Nephron progenitor cell (in vitro differentiated cells): ENCODE measurements at places on chromosomes 1 and 21.
A peak's percentile ranks its signal among the peaks of the same experiment; 100 is the strongest.

DNA sequence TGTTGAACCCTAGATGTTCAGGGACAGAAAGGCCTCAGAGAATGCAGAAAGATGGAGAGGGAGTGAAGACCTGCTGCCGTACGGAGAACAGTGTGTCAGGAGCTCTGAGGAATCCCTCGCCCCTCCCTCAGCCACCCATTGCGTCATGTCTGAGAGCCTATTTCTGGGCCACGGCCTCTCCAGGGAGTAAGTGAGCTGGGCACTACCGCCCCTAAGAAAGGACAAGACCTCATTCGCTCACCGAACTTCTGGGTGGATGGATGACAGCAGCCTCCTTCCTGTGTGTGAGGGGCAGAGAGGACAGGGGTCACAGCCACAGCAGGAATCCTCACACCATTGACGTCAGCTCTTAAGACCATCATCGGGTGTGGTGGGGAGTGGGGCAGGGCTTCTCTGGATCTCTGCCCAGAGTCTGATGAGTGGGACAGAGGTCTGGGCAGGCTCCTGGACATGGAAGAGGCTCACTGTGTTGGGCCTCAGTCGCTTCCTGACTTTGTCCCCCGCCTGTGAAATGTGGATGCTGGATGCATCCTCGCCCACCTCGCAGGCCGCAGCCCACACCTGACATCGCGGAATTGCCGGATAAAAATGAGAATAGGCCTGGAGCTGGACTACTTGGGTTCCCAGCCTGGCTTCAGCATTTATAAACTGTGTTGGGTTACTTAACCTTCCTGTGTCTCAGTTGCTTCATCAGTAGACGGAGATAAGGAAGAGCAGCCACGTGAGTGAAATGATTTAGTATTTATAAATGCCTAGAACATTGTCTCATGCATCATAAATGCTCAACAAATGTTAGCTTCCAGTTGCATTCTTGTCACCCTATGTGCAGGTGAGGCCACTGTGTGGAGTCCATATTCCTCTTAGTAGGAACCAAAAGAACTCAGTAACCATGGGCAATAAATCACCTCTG, 238.6 kb downstream of the TRABD2B start:
- peaks cover 53% of the 10 kb centered on the region for H3K4me1 ChIP-seq
- peaks cover 15% of the 10 kb centered on the region for H3K27me3 ChIP-seq
- no peaks in the 10 kb centered on the region for H3K36me3 ChIP-seq
- no peak overlapping the region for H3K27ac ChIP-seq
- H3K4me3 ChIP-seq = no peak overlapping the region
- DNase-seq = no peak

- DNase-seq = no peak
- H3K27ac ChIP-seq = no peak overlapping the region
- no peak overlapping the region for H3K4me3 ChIP-seq
- peaks cover 22% of the 10 kb centered on the region for H3K4me1 ChIP-seq
These were observed 12.3 kb downstream of the AHDC1 start for GRCh38 chr1:27591622-27592021.

DNA sequence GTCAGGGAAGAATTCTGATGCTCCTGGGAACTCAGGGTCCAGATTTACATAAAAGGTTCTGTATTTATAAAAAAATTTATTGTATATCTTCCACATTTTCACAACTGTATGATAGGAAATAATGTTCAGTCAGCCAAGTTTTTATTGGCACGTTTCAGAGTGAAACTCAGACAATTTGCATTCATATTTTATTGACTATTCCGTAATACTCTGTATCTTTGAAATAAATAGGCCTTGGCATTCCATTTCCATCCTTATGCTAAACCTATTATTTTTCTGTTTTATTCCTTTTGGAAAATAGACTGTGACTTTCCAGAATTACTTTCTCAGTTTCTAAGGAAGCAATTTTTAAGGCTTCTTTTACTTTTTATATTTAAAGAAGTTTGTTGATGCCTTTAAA, 329.0 kb downstream of the OLFM3 start:
- H3K27ac ChIP-seq = no peak overlapping the region
- H3K27me3 ChIP-seq = no peaks in the 10 kb centered on the region
- no peaks in the 10 kb centered on the region for H3K36me3 ChIP-seq
- DNase-seq = no peak

GRCh38 chr1:156480411-156481192, 20.0 kb downstream of the MEF2D start:
- H3K4me3 ChIP-seq = no peak overlapping the region
- H3K36me3 ChIP-seq = peaks cover 31% of the 10 kb centered on the region
- H3K4me1 ChIP-seq = peaks cover 15% of the 10 kb centered on the region
- DNase-seq = peak; percentile 78
- H3K27me3 ChIP-seq = peaks cover 14% of the 10 kb centered on the region
- H3K27ac ChIP-seq = no peak overlapping the region

DNA sequence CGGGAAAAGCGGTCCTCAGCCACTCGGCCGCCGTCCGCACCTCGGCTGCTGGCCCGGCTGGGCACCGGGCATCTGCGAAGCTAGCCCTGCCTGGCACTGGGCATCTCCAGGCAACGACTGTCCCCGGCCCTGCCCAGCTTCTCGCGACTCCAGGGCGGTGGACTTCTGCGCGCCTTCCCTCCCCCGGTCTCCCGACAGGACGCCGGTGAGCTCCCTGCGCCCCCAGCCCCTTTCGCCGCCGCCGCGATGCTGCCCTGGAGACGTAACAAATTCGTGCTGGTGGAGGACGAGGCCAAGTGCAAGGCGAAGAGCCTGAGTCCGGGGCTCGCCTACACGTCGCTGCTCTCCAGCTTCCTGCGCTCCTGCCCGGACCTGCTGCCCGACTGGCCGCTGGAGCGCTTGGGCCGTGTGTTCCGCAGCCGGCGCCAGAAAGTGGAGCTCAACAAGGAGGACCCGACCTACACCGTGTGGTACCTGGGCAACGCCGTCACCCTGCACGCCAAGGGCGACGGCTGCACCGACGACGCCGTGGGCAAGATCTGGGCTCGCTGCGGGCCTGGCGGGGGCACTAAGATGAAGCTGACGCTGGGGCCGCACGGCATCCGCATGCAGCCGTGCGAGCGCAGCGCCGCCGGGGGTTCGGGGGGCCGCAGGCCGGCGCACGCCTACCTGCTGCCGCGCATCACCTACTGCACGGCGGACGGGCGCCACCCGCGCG, 514 bp downstream of the FAM43B start:
- H3K27me3 ChIP-seq = peaks cover 46% of the 10 kb centered on the region
- no peaks in the 10 kb centered on the region for H3K36me3 ChIP-seq
- peaks cover 12% of the 10 kb centered on the region for H3K4me1 ChIP-seq
- H3K27ac ChIP-seq = no peak overlapping the region
- peak; percentile 38 for DNase-seq

- H3K36me3 ChIP-seq = no peaks in the 10 kb centered on the region
- H3K4me3 ChIP-seq = no peak overlapping the region
- H3K4me1 ChIP-seq = peaks cover 13% of the 10 kb centered on the region
- peaks cover 16% of the 10 kb centered on the region for H3K27me3 ChIP-seq
- no peak for DNase-seq
- no peak overlapping the region for H3K27ac ChIP-seq
These were observed 27.0 kb downstream of the NAV1 start for GRCh38 chr1:201565771-201566528.

DNA sequence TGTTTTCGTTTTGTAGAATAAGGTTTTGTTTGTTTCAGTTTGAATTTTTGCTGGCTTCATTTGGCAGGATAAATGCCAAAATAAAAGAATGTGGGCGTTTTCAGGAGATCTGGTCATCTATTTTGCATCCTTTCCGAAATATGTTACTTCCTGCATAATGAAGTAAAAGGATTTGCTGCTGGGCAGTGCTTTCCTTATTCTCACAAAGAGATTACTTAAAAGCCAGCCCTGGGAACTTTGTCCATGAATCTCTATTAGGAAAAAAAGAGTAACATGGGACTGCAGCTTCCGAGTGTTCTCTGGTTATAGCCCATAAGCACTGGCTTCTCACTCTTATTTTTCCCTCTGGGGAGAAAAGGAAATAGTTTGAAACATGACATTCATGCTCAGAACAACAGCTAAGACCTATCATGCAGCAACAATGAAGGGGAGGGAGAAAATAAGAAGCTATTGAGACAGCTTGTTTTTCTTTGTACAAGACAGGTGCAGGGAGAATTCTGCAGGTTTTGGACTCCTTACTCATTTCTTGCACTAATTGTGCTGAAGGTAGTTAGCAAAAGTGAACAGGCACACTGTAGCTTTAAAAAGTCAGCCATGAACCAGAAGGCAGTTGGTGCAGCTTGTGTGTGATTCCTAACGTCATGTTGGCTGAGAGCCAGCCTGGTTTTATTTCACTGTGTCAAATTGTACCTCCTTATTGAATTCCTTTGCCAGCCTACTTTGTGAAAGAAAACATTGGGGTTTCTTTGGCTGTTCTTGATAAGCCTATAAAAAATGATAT, at the start of gene SAMD13:
Gene SAMD13 (plus strand): TSS at position 705 of the 781 bp plus-strand sequence. CDS start 1,527 bp downstream, outside the sequence.
- peak within 1 kb of the TSS; percentile 97 for H3K27ac ChIP-seq
- peaks cover 15% of the 10 kb centered on the region for H3K36me3 ChIP-seq
- H3K27me3 ChIP-seq = peaks cover 6% of the 10 kb centered on the region
- DNase-seq = peak; percentile 14
- H3K4me3 ChIP-seq = peak within 1 kb of the TSS; percentile 78
- H3K4me1 ChIP-seq = peaks cover 73% of the 10 kb centered on the region

- H3K4me3 ChIP-seq = no peak overlapping the region
- no peak for DNase-seq
- peaks cover 32% of the 10 kb centered on the region for H3K4me1 ChIP-seq
- H3K27me3 ChIP-seq = peaks cover 29% of the 10 kb centered on the region
- no peaks in the 10 kb centered on the region for H3K36me3 ChIP-seq
- H3K27ac ChIP-seq = peak overlapping the region; percentile 34
These were observed 4.1 kb downstream of the SERINC2 start for GRCh38 chr1:31417148-31417547.

DNA sequence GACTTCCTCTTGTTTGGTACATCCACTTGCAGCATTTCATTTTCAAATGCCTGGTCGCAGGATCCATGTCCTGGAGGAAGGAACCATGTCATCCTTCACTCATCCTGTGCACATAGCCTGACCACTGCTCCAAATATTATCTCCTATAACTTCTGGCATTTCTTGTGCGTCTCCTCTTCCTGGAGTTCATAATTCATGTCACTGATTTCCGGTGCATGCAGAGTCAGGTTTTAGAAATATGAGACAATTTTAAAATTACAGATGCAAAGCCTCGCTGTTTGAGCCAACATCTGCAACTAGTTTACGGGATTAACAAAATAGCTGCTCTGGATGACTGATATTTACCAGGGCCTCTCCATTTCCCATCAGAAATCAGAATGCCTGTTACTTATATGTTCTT, 268.1 kb downstream of the DNM3 start:
- no peak overlapping the region for H3K4me3 ChIP-seq
- H3K36me3 ChIP-seq = no peaks in the 10 kb centered on the region
- H3K27ac ChIP-seq = no peak overlapping the region
- H3K27me3 ChIP-seq = no peaks in the 10 kb centered on the region

GRCh38 chr1:202154766-202155477, 5.5 kb downstream of the PTPN7 start:
- peaks cover 13% of the 10 kb centered on the region for H3K27me3 ChIP-seq
- H3K36me3 ChIP-seq = no peaks in the 10 kb centered on the region
- H3K4me3 ChIP-seq = no peak overlapping the region
- DNase-seq = peak; percentile 67
- no peak overlapping the region for H3K27ac ChIP-seq

DNA sequence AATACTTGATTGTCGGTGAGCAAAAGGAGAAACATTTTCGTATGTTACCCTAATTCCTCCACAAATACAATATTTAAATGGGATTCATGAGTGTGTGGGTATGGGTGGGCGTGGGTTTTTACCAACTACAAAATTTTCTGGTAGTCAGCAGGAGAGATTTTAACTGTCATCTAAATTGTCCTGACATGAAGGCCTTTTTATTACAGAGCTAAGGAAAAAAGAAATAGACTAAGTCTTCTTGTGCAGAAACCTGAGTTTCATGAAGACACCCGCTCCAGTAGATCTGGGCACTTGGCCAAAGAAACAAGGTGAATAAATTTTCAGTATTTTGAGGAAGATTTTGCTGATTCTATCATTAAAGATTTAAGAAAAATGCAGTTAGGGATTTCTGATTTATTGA, 752 bp downstream of the RGS18 start:
- H3K27me3 ChIP-seq = no peaks in the 10 kb centered on the region
- H3K4me1 ChIP-seq = no peaks in the 10 kb centered on the region
- no peak overlapping the region for H3K27ac ChIP-seq
- DNase-seq = no peak
- no peak overlapping the region for H3K4me3 ChIP-seq

GRCh38 chr1:154193821-154194220, 1.9 kb upstream of the TPM3 start:
- no peak overlapping the region for H3K4me3 ChIP-seq
- DNase-seq = no peak
- peaks cover 43% of the 10 kb centered on the region for H3K4me1 ChIP-seq
- H3K27me3 ChIP-seq = peaks cover 48% of the 10 kb centered on the region

DNA sequence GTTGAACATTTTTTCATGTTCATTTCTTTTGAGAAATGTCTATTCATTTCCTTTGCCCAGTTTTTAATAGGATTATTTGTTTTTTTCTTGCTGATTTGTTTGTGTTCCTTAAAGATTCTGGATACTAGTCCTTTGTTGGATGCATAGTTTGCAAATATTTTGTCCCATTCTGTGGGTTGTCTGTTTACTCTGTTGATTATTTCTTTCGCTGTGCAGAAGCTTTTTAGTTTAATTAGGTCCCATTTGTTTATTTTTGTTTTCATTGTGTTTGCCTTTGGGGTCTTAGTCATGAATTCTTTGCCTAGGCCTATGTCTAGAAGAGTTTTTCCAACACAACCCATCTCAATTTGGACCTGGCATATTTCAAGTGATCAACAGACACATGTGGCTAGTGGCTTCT, 116.1 kb upstream of the GALNT2 start:
- peaks cover 3% of the 10 kb centered on the region for H3K27me3 ChIP-seq
- H3K4me3 ChIP-seq = no peak overlapping the region
- H3K4me1 ChIP-seq = no peaks in the 10 kb centered on the region
- H3K36me3 ChIP-seq = no peaks in the 10 kb centered on the region
- H3K27ac ChIP-seq = no peak overlapping the region

- peaks cover 54% of the 10 kb centered on the region for H3K27me3 ChIP-seq
- H3K36me3 ChIP-seq = no peaks in the 10 kb centered on the region
- H3K27ac ChIP-seq = no peak overlapping the region
- peaks cover 8% of the 10 kb centered on the region for H3K4me1 ChIP-seq
- H3K4me3 ChIP-seq = peak overlapping the region; percentile 82
These were observed 22.2 kb downstream of the RUNX1 start for GRCh38 chr21:35026617-35027562.

GRCh38 chr1:109391626-109392025, 6.1 kb downstream of the SORT1 start:
- no peak for DNase-seq
- no peak overlapping the region for H3K4me3 ChIP-seq
- no peaks in the 10 kb centered on the region for H3K36me3 ChIP-seq
- H3K27ac ChIP-seq = no peak overlapping the region
- peaks cover 67% of the 10 kb centered on the region for H3K4me1 ChIP-seq

- H3K27ac ChIP-seq = no peak overlapping the region
- no peak for DNase-seq
- H3K27me3 ChIP-seq = peaks cover 3% of the 10 kb centered on the region
- H3K4me3 ChIP-seq = no peak overlapping the region
- H3K4me1 ChIP-seq = peaks cover 66% of the 10 kb centered on the region
These were observed 93.4 kb downstream of the TGFBR3 start for GRCh38 chr1:91792489-91793071.

DNA sequence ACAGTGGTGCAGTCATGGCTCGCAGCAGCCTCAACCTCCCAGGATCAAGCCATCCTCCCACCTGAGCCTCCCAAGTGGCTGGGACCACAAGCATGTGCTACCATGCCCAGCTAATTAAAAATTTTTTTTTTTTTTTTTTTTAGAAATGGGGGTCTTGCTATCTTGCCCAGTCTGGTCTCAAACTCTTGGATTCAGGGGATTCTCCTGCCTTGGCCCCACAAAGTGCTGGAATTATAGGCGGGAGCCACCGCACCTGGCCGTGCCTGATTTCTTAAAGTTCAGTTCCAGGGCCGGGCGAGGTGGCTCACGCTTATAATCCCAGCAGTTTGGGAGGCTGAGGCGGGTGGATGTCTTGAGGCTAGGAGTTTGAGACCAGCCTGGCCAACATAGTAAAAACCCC, 6.4 kb downstream of the THAP3 start:
- H3K27me3 ChIP-seq = no peaks in the 10 kb centered on the region
- no peak overlapping the region for H3K4me3 ChIP-seq
- peaks cover 42% of the 10 kb centered on the region for H3K36me3 ChIP-seq
